ENCODE measurements at places on chromosomes 12 and 14.

GRCh38 chr14:36816481-36816880 lies 154.8 kb downstream of the PAX9 start:
- DNase-seq: no peak

GRCh38 chr14:32494609-32495434 lies 165.7 kb downstream of the AKAP6 start:
- no peak for DNase-seq

DNA sequence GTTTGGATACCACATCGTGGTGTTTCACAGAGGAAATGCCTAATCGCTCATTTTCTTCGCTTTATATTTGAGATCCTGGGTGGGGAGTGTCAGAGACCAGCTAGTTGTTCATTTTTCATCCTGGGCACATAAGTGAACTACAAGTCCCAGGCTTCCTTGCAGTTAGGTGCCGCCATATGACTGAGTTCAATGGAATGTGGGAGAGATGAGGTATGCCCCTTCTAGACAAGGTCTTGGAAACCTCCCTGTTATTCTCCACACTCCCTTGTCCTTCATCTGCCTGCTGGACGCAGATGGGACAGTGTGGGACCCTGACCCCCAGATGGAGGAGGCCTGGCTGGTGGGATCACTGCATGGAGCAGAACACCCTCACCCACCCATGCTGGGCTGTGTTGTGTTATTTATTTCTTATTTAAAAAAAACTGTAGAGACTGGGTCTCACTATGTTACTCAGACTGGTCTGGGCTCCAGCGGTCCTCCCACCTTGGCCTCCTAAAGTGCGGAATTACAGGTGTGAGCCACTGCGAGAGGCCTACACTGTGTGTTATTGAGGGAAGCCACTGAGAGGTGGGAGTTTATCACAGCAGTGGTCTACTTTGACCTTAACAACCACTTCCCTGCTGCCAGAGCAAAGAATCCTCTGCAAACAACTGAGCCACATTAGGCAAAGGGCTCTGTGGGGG lies 42.9 kb upstream of the VRK1 start:
- no peak for DNase-seq

DNA sequence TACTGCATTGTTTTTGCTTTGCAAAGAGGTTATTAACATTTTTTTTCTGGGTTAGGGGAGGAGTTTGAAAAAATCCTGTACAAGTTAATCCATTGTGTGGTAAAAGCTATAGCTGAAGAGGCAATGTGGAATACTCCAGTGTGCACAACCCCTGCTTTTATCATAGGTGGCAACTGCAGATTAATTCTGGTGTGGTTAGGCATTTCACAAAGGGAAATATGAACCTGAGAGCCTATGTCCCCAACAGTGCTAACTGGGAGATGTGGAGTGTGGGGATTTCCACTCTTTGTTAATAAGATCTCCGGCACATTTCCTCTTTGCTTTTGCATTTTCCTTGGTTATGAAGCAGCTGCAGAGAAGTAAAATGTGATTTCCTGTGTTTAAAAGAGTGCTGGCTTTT lies 33.6 kb downstream of the PRORP start:
- DNase-seq: no peak

DNA sequence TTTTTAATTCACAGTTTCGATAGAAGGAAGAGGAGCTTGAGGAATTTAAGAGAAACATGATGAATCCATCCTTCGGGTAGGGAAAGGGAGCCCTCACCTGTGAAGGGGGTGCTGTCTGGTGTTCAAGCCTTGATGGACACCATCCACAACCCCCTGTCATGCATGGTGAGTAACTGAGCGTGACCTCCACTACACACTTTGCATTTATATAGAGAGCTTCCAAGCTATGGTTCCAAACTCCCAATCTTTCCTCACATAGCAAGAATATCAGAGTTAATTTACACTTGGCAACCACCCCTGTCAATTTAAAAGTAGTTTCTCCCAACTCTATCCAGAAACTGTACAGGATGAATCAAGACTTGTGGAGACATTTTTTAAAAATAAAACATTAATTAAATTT lies 13.1 kb upstream of the NID2 start:
- DNase-seq: no peak

DNA sequence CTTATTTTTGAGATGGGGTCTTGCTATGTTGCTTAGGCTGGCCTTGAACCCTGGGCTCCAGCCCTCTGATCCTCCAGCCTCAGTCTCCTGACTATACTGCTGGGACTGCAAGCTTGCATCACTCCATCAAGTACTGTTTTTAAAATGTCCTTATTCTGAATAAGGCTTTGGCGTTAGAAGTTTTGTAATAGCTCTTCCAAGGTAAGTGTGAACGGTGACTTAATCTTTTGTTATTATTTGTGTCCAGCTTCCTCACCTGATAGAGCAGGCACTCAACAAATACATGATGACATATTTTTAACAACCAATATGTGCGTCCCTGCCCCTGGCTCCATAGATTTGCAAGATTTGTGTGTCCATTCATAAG lies 1.4 kb downstream of the C1RL start:
- DNase-seq: no peak

DNA sequence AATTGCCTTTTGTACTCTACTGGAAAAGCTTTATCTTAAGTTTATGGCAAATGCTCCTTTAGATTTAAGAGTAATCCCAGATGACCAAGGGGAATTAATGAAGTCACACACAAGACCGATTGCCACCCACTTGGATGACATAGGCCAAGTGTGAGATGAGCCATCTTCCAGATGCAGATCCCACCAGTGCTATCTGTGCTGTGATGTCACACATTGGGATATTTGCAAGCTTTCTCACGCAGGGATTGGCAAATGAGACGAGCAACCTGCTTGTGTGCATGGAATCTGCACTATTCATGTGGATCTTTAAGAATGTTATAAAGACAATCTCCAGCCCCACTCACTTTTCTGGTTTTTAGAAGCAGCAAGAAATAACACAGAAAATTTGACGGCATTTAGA lies 602.1 kb upstream of the TMEM132C start:
- DNase-seq: no peak

All from CMK (cell line).